ENCODE measurements at places on chromosomes 5 and 9. TPM values are rescaled to one million over a fixed set of nuclear protein-coding genes. Genes with fewer than 3 reads are reported as not detected.

GRCh38 chr5:67262206-67262605 is 65.6 kb upstream of the CD180 start:
- no peak for DNase-seq

GRCh38 chr9:95627802-95628201 is 111.0 kb upstream of the PTCH1 start:
- DNase-seq, result no peak

- no peak for DNase-seq
These were observed 729 bp downstream of the CDHR2 start for GRCh38 chr5:176549871-176550270.

DUSP1 gene
- total RNA-seq, result 613 TPM

SH3TC2 gene
- 1.1 TPM for total RNA-seq

DNA sequence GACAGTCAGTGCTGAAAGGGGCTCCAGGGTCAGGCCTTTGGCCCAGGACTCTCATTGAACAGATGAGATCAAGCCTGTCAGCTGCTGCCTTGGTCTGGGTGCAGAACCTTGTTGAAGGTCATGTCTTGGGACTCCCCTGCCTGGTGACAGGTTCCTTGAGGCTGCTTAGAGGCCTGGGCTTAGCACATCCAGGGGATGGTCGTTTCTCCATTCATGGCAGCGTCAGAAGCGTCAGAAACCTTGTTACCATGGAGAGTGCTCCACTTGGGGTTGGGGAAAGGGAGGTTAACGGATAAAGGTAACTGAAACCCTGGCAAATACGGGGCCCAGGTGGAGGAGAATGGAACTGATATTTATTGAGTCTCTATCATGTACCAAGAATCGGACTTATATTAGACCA is 8.8 kb downstream of the ARPC5L start:
- DNase-seq, result no peak

DNA sequence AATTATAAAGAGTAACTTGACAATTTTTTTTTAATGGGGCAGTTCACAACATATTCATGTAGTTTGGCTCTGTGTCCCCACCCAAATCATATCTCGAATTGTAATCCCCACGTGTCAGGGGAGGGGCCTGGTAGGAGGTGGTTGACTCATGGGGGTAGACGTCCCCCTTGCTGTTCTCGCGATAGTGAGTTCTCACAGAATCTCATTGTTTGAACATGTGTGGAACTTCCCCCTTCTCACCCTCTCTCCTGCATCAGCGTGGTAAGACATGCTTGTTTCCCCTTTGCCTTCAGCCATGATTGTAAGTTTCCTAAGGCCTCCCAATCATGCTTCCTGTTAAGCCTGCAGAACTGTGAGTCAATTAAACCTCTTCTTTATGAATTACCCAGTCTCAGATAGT is 40.7 kb downstream of the FBXW11 start:
- no peak for DNase-seq

- peak; percentile 4 for DNase-seq
These were observed 54.0 kb downstream of the PCA3 start for GRCh38 chr9:76818271-76818670.

ANKRD18A gene
- total RNA-seq, result 13.0 TPM

LHX6 gene
- total RNA-seq, result 1.8 TPM

- no peak for DNase-seq
These were observed 421.6 kb downstream of the ANXA1 start for GRCh38 chr9:73573235-73573634.

KCTD16 gene
- 0.68 TPM for total RNA-seq

FGD3 gene
- total RNA-seq, result 5.9 TPM

DNA sequence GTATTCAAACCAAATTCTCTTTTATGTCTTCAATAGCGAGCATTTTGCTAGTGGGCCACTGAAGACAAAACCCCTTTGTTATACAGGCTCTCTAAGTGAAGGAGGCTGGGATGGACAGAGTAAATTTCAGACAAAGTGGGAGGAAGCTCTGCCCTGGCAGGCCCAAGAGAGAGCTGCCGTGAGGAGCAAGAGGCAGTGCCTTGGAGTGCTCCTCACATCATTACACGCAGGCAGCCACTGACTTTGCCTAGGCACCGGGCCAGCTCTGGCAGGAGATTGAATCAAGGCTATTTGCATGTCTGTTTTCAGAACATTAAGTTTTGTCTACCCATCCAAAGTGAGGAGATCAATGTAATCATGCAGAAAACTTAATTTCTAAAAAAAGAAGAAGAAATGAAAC is 167.7 kb downstream of the CCDC192 start:
- peak; percentile 72 for DNase-seq

ADAMTS13 gene
- 2.8 TPM for total RNA-seq

- peak; percentile 72 for DNase-seq
These were observed 356.1 kb downstream of the SPOCK1 start for GRCh38 chr5:137142764-137143605.

TMEFF1 gene
- total RNA-seq, result 10.4 TPM

- no peak for DNase-seq
These were observed 5.7 kb upstream of the DOCK2 start for GRCh38 chr5:169631360-169631759.

GRCh38 chr5:158565017-158565789 is 534.5 kb downstream of the EBF1 start:
- no peak for DNase-seq

DNA sequence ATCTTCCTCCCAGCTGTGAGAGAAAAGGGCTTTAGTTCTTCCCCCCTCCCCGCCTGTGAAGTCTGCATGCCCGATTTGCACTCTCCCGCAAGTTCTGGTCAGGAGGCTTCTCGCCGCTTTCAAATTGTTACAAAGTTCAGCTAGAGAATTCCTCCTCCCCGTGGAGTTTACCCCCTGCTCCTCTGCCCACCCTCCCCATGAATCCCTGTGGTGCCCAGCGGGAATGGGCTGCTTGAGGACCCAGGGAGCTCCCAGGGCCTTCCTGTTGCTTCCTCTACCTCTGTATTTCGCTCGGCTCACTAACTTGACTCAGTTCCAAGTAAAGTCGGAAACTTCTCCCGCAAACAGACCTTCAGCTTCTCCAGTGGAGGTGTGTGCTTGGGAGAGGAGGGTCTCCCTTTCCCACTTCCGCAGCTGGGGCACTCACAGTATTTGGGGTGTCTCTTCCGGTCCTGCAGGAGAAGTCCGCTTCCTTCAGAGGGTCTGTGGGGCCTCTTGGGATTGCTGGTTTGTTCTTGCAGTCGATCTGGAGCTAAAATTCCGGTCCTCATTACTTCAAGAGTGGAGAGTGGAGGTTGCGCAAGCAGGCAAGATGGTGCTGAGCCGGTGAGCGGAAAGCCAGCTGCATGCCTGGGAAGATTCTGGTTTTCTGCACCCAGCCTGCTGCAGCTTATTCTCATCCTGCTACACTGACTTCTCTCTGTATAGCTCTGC is 97.8 kb downstream of the ADAMTS12 start:
- DNase-seq, result no peak

DNA sequence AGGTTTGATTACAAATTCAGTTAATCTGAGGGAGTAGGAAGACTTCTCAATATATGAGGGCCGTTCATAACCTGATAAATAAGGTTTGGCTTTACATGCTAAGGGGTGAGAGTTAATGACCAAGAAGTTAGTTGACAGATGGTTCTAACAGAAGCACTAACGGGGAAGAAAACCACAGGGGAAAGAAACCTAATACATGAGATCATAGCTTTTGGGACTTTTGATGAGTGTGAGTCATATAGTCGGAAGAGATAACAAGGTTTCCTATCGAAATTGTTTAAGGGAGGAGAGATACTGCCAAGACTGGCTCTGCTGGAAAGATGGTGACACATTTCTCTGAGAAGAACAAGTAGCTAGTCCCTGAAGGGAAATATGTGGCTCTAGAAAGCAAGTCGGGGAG is 140.1 kb downstream of the COX7C start:
- DNase-seq, result no peak

DNA sequence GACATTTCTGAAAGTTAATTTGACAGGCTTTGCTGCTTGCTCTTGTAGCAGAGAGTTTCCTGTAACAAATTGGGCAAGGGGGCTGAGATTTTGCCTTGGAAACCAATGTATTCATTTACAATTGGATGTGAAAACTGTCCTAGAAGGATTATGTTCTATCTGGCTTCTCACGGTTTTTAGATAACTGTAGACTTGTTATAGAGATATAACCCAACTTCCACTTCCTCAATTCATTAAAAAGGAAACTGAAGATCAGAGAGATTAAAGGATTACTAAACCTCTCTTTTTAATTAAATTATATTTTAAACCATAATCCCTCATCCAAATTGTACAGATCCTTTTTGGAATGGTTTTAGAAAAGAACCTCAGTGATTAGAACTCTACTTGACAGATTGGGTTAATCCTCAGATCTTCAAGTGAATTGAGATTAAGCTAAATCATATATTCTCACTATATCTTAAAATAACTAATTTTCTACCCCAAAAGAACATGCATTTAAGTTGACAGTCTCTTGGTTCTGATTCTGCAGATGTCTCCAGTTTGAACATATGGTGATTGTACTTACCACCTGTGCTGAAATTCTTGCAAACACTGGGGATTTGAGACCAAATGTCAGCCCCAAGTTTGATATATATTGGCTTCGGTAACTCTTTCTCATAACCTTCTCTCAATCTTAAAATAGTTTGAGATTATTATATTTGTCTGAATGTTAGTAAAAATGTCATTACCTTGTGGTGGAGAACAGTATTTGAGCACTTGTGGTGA is 130.1 kb upstream of the C9orf72 start:
- DNase-seq, result no peak

GRCh38 chr9:99345942-99346341 is 123.9 kb downstream of the SEC61B start:
- DNase-seq, result no peak

DNA sequence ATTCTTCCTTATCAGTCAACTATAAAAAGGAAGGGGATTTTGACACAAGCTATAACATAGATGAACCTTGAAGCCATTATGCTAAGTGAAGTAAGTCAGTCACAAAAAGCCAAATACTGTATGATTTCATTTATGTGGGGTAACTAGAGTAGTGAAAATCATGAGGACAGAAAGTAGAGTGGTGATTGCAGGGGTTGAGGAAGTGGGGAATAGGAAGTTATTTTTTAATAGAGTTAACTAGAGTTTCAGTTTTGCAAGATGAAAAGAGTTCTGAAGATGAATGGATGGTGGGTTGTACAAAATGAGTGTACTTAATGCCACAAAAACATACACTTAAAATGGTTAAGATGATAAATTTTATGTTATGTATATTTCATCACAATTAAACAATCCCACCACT is 65.4 kb upstream of the FAM174A start:
- no peak for DNase-seq

- DNase-seq, result no peak
These were observed 16.0 kb upstream of the PCAT7 start for GRCh38 chr9:94538908-94539307.

DNA sequence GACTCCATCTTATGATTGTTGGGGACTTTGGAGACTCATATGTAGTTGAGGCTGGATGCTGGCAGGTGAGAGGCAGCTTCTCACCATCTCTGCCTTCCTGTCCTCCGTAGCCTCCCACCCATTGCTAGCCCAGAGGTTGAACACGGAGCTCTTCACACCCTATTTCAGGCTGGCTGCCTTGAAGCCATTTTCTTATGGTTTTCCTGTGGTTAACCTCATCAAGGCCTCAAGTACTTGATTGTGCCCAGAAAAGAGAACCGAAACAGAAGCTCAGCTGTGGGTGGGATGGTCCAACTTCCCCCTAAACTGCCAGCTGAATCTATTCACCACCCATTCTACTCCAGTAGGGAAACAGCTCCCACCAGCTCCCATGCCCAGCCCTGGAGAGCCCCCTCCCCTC is 102.9 kb downstream of the LIFR start:
- DNase-seq, result no peak

OR4F3 gene
- total RNA-seq, result not detected

- DNase-seq, result no peak
These were observed 18.5 kb upstream of the ERMP1 start for GRCh38 chr9:5851445-5851844.

GRCh38 chr9:69376651-69377050 is 51.6 kb downstream of the ENTREP1 start:
- peak; percentile 90 for DNase-seq

CDH18 gene
- not detected for total RNA-seq

GRCh38 chr9:112554516-112554915 is 67.9 kb downstream of the KIAA1958 start:
- DNase-seq, result no peak

DNA sequence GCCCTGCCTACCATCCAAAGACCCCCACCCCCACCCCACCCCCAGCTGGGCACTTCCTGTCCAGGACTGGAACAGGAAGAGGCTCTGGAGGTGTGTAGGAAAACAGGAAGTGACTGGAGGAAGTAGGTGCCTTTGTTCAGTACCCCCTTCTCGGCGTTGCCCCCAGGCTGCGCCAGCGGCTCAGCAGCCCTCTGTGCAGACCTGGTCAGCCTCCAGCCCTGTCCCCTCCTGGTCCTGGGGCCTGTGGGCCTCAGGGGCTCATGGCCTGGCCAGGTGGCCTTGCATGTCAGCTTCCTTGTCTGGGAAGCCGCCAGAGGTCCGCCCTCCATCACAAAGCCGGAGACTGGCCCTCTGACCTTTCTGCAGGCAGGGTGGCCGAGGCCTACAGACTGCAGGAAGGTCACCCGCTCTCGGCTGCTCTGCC is 26.0 kb downstream of the FLT4 start:
- DNase-seq, result peak; percentile 30

DNA sequence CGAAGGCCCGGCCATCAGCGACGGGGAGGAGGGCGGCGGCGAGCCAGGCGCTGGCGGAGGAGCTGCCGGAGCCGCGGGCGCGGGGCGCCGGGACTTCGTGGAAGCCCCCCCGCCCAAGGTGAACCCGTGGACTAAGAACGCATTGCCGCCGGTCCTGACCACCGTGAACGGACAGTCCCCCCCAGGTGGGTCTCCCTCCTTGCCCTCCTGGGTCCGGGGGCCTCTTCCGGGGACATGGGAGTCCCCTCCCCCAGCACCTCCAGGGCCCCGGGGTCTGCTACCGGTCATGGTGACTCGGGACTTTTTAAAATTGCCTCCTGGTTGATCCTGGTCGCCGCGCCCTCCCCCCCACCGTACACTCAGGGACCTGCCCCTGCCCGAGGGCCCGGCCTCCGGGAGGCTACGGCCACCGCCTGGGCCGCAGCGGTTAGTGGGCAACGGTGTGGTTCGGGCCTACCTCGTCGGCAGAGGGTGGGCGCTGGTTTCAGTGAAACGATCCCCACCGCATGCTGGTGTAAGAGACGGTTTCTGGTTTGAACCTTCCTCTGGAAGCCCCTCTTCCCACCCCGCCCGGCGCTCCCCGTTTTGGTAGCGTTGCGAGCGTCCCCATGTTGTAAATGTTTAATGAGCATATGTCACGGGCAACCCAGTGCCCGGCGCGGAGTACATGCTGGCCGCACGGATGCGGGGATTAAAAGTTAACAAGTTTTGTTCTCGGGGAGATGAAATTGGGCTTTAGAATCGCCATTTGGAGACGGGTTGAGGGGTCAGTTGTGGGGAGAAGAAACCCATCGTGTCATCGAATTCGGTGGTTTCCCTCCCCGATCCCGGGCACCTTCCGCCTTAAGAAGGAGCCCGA is 1.1 kb downstream of the LARP1 start:
- DNase-seq, result peak; percentile 67

EDIL3 gene
- total RNA-seq, result 2.5 TPM

GRCh38 chr9:36665921-36666431 is 93.3 kb downstream of the MELK start:
- no peak for DNase-seq

IRX2 gene
- 3.6 TPM for total RNA-seq

C9orf153 gene
- not detected for total RNA-seq

SLC28A3 gene
- 0.15 TPM for total RNA-seq
